ENCODE measurements at places on chromosomes 1 and 21.

DNA sequence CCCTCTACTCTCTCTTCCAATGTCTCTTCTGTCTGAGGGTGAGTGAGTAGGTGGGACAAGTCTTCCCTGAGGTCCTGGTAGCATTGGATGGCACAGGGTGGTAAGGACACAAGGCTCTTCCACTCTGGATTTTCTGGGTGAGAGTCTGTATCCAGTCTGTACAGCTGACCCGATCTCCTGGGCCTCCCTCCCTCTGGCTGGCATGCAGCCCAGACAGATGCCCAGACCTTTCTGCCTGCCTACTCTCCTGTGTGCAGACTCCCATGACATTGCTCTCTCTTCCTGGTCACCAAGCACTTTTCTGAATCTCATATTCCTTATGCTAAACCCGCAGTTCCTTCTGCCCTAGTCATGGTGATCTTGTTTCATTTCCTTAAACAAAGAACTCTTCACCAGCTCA lies 100.3 kb downstream of the GRIK3 start:
- DNase-seq, result no peak

GRCh38 chr1:166350490-166350889 lies 183.7 kb upstream of the FAM78B start:
- no peak for DNase-seq

GRCh38 chr21:42632336-42632751 lies 21.1 kb upstream of the PDE9A start:
- no peak for DNase-seq

DNA sequence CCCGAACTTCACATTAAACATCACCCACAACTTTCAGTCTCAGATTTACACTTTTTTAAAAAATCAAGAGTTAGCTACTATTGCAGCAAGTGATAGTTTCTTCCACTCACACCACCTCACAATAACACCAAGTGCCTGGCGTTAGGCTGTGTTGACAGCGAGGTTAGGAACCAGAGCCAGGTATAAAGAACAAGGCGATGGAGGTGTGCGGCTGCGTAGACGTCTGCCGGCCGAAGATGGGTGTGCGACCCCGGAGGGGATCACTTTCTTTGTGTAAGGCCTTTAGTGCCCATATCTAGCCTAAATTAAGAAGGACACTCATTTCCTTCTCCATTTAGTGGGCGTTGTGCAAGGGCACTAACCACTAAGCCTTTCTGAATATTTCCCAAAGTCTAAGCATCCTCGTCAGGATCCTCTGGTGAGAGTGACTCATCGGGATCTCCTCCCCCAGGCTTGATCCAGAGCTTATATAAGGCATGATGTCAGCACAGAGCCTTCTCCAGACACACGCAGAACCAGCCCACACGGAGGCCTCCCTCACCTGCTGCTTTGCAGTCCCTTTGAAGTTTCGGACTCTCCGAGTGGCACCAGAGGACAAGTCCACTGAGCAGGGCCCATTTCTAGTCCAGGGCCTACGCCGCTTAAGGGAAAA lies 11.8 kb downstream of the NHLH2 start:
- no peak for DNase-seq

DNA sequence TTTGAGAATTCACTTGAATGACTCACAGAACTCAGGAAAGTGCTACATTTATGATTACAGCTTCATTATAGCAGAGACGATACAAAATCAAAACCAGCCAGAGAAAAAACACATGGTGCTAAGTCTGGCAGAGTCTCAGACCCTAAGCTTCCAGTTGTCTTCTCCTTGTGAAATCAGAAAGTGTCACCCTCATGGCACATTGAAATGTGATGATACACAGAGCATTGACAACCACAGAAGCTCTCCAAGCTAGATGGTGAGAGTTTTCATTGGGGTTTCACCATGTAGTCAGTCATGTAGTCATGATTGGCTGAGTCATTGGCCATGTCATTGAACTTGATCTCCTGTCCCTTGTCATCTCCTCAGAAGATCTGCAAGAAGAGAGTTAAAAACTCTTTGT lies 526.6 kb downstream of the MRPL39 start:
- DNase-seq, result no peak

- no peak for DNase-seq
Measured at GRCh38 chr1:89904219-89904980, 83.6 kb downstream of the LRRC8D start.

DNA sequence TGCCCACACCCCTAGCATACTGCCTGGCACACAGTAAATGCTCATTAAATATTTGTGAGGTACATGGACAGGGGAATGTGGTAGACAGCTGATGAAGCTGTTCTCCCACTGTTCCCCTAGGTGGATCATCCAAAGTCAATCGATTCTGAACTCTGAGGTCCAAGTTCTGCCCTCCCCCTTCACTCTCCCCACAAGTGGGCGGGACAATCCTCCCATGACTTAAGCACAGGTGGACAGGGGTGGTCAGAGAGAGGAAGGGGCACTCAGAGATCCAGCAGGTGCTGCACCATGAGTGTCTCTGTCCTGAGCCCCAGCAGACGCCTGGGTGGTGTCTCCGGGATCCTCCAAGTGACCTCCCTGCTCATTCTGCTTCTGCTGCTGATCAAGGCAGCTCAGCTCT lies at the start of gene CYP4A22:
Gene CYP4A22 (plus strand): TSS at position 244 of the 400 bp plus-strand sequence. CDS start 45 bp downstream, at position 289.
- DNase-seq, result no peak
